NCI-H345 (cell line): ENCODE measurements at places on chromosomes 3 and 15.
A peak's percentile ranks its signal among the peaks of the same experiment; 100 is the strongest.

DNA sequence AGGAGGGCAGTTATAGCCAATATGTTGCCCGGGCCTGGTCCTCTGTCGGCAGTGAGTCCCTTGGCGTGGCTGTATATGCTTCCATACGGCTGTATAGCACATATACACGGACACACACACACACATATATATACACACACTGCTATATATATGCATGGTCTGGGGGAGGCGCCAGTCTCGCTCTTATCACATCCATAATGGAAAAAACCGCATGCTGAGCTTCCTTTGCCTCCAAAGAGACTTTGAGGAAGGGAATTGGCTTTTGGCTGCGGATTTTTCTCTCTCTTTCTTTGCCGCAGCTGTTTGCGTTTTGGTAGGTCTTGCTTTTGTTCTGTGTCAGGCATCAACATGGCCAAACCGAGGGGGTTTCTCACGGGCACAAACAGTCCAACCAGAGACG, 11.3 kb upstream of the TMEM115 start:
- DNase-seq = no peak

- no peak for DNase-seq
Observed at GRCh38 chr3:7618606-7619005, 757.7 kb downstream of the GRM7 start.

DNA sequence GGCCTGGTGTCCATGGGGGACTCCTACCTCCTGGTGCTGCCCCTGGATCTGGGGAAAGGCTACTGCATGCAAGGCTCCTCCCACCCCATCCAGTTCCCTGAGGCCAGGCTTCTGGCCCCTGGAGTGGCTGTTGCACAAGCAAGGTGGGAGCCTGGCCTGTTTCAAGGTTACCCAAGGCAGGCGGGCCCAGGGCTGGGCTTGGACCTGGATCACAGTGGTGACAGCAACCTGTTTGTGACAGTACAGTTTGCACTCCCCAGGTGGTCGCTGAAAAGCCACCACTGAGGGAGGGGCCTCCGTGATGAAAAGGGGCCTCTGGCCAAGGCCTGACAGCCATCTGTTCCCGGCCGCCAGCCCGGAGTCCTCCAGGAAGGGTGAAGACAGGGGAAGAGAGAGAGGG, 14.4 kb upstream of the KY start:
- no peak for DNase-seq

- DNase-seq = no peak
Observed at GRCh38 chr15:74179101-74179841, 5.8 kb downstream of the ISLR start.

GRCh38 chr3:23553353-23553752, 252.4 kb upstream of the UBE2E1 start:
- DNase-seq = no peak

DNA sequence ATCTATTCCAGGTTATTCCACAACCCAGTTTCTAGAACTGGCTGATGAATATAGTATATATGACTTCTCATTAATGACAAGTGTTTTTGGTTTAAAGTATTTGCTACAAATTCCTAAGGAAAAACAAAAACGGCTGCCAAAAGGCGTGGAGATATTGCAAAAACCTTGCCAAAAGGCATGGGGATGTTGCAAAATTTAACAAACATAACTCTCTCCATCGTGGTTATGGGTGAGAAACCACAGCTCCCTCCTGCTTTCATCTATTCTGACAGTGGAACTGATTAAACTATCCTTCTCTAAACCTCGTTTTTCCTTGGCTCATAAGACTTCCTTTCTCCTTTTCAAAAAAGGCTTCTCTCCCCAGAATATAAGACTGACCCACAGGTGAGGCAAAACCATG, 342.0 kb upstream of the PDZRN3 start:
- no peak for DNase-seq

DNA sequence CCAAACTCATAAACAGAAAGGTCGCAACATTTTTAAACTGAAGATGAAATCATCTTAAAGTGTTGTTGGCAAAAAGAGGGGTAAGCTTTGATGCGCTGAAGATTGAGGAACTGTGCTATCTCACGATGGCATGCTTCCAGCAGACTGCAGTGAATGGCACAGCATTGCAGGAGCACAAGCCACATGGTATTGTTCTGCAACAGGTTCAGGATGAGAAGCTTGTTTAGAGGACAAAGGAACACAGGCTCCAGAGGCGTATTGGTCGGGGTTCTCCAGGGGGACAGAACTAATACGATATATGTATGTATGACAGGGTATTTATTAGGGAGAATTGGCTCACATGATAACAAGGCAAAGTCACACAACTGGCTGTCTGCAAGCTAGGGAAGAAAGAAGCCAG, 13.8 kb upstream of the PLD1 start:
- no peak for DNase-seq

GRCh38 chr15:85973584-85974347, 105.9 kb upstream of the AGBL1 start:
- no peak for DNase-seq

GRCh38 chr3:34106879-34107278, 308.4 kb downstream of the PDCD6IP start:
- DNase-seq = peak; percentile 36

GRCh38 chr3:110381992-110382391, 689.6 kb upstream of the NECTIN3 start:
- no peak for DNase-seq

- DNase-seq = no peak
Observed at GRCh38 chr3:51802106-51802703, 23.2 kb upstream of the IQCF6 start.

GRCh38 chr3:123679712-123680386, 95.0 kb upstream of the HACD2 start:
- DNase-seq = no peak

DNA sequence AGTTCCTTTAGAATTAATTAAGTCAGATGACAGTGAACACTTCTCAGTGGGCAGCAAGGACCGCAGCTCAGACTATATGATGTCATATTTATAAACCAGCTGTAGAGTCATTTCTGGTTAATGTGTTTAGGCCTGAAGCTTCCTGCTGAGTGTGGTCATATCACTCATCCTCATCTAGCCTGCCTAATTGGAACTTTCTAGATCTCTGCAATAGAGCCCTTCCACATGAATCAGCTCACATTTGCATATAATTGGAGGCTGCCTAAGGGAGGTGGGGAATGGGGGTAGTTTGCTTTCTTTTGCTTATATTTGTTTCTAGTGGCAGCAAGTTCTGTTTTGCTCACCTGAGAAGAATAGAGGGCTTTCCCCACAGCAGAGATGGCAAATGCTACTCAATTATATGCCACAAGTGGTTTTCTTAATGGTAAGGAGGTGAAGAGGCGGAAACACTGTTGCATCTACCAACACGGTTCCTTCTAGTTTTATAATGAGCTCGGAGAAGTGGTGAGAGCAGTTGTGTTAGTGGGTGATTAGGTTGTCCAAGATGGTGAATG, 148.1 kb downstream of the KLHL25 start:
- no peak for DNase-seq
